ENCODE measurements at places on chromosomes 11 and 22.

- DNase-seq = no peak
Measured at GRCh38 chr11:67023957-67024353, 1.0 kb downstream of the SYT12 start.

GRCh38 chr11:134226806-134227325 lies 2.4 kb downstream of the VPS26B start:
- DNase-seq = no peak

DNA sequence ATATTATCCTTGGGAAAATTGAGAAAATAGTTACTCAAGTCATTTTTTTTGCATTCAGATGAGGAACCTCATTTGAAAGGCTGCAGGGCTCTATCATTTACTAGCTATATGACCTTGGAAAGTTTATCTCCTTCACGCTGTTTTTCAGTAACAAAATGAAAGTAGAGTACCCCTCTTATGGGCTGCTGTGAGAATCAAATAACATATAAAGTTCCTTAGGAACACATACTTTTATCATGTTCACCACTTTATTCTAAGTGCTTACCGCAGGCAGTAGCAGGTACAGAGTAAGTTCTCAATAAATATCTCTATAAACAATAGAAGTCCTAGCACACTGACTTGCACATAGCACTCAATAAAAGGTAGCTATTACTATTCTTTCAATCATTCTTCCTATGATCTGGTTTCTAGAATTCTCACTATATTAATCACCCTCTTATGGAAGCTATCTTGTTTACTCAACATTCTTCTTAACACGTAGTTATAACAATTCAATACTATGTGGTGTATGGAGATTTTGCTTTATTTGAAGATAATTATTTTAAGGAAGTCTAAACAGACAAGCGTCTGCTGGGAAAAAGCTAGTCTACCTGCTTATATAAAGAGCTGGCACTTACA lies 1.9 kb downstream of the C11orf71 start:
- no peak for DNase-seq

- DNase-seq = no peak
Measured at GRCh38 chr11:1854949-1855885, 2.3 kb downstream of the LSP1 start.

- no peak for DNase-seq
Measured at GRCh38 chr11:114362958-114363357, 37.4 kb downstream of the C11orf71 start.

- no peak for DNase-seq
Measured at GRCh38 chr11:61577383-61578118, 3.3 kb downstream of the SYT7 start.

DNA sequence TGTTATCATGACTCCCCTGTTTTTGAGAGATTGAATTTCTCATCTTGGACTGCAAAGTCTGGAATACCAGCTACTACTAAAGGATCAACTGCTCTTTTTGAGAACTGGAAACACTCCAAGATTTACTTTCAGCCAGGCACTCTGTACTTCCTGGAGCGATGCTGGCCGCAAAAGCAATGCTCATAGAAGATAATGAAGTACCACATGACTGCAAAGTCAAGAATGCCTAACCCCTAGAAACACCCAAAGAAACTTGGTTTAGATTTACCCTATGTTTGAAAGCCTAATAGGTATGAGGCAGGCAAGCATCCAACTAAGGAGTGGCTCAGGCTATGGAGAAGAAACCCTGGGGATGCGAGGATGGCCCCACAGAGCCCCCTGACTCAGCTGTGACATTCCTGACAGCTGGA lies 47.7 kb upstream of the ARHGAP20 start:
- no peak for DNase-seq

DNA sequence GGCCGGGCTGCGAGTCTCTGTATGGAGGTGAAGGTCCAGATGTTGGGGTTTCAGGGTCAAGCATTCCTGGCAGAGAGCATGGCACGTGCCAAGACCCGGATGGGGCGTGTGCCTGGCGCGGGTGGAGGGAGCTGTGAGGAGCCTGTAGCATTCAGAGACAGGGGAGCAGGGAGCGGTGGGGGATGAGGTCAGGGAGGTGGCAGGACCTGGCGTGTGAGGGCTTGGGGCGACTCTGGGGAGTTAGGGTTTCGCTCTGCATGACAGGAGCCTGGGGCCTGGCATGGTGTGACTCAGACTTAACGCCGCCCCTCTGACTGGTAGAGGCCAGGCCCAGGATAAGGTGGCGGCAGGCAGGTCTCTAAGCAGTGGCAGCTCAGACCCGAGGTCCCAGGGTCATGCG lies 103.0 kb downstream of the KCNQ1 start:
- no peak for DNase-seq

DNA sequence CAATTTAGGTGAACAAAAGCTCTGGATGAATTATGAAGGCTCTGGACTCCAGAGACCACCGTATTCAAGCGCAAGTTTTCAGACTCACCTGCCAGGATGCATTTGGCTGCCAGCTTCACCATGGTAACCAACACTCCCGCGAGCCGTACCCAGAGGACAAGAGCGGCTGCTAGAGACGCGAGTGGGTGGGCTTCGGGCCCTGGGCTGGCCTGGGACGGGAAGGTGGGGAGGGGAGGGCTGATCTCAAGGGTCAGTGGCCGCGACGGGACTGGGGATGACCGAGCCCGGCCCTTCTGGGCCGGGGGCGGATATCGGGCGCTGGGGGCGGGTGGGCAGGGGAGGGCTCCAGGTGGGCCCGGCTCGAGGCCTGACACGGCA lies 344 bp downstream of the IFT27 start:
- DNase-seq = no peak

DNA sequence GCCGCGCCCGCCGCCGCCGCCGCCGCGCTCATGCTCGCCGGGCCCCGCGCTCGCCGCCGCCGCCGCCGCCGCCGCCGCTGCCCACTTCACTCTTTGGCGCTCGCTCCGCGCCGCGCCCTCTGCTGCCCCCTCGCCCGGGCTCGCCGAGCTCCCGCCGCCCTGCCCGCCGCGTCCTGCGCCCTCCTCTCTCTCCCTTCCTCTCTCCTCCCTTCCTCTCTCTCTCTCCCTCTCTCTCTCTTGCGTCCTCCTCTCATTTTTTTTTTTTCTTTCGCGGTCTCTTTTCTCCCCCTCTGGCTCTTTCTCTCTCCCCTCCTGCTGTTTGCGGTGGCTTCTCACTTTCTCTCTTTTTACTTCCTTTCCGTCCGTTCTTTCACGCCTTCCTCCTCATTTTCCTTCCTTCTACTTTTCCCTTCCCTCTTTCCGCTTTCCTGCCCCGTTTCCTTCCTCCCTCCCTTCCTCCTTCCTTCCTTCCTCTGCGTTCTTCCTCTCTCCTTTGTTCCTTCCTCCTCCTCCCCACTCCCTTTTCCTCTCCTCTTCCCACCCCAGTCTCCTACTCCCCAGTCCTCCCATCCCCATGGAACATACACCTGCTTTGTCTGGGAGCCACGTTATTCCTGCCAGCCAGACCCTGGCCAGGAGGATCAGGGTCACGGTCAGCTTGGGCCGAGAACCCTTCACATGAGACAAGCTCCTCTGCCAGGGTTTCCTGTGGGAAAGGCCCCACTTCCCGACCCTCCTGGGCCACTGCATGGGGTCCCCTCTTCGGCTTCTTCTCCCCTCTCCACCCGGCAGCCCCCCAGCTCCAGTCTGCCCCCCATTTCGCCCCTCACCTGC lies 19.3 kb upstream of the SHISAL1 start:
- no peak for DNase-seq
